T-helper 2 cell (primary cell): ENCODE measurements at places on chromosomes 3 and 15.
A peak's percentile ranks its signal among the peaks of the same experiment; 100 is the strongest.

GRCh38 chr15:63945007-63945788 lies 101.1 kb downstream of the DAPK2 start:
- DNase-seq = peak; percentile 22

DNA sequence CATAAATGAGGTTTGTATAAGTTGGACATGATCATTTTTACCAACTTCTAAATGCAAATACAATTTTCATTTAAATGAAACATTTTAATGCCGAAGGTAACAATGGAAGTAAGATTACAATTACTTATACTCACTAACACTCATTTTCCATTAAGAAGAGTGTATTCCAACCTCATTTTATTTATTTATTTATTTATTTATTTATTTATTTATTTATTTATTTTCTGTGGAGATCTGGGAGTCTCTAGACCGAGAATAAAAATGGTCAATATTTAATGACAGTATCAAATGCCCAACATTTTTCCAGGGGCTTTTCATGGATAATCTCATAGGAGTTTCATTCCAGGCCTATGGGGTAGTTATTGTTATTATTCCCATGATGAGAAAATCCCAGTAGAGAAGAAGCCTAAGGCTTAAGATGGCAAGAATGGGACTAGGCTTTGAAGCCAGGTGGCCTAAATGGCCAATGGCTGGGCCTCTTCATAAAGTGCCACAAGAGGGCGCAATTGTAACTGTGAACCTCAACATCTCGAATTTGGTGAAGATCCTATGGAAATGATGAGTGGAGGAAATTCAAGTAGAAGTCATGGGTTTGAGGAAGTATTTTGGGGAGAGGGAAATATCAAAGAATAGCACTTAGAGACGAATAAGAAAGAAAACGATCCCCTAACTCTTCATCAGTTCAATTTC lies 21.3 kb downstream of the VGLL3 start:
- DNase-seq = peak; percentile 28

DNA sequence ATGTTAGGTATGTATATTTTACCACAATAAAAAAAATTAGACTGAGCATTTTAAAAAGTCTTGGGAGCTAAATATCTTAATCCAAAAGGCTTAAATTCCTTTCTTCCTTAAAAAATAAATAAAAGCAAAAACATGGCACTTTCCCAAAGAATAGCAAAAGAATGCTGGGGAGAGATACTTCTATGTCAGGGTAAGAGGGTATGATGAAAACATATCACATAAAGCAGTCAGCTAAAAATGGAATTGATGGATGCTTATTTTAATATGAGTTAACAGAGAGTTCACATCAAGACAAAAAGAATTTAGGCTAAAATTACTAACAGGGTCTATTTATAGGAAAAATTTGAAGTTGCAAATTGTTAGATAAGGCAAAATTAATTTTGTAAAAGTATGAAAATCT lies 141.0 kb downstream of the MYLK start:
- no peak for DNase-seq

- no peak for DNase-seq
Measured at GRCh38 chr3:66480666-66481065, 20.2 kb downstream of the LRIG1 start.

DNA sequence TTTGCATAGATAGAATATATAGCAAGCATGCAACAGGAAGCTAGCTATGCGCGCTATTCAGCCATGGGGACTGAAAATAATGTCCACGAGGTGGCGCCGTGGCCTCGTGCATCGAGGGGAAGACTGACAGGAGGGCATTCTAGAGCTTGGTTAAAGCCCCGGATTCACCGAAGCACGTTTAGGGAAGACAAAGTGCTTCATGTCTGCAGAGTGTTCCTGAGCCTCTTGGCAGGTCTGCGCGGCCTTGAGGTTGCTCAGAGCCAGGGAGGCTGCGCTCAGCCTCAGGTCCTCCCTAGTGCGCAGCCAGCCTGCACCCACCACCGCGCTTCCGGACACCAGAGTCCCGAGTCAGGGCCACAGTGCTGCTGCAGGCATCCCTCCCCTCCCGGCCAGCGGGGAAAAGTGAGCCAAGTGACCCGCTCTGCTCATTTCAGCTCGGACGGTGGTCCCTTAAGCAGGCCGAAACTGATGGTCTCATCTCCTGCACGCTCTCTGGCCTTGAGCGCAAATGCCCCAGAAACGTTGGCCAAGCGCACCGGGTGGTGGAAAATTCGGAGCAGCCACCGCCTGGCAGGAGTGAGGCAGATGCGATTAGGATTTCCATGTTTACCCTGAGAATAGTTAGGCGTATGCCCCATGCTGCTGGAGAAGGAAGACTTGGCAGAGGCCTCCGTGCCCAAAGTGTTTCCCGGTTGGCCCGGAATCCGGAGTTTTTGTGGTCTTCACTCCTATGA lies 24.8 kb downstream of the GABRA5 start:
- no peak for DNase-seq

- no peak for DNase-seq
Measured at GRCh38 chr3:3664935-3665334, 134.3 kb upstream of the LRRN1 start.
